ENCODE measurements at places on chromosomes 1 and 21. TPM values are rescaled to one million over a fixed set of nuclear protein-coding genes. Genes with fewer than 3 reads are reported as not detected.

The HSD3B2 gene
- not detected for total RNA-seq

The RAB42 gene
- 8.0 TPM for total RNA-seq

The GALE gene
- total RNA-seq: 11.7 TPM

The EEIG2 gene
- total RNA-seq: 2.7 TPM

The C8A gene
- total RNA-seq: not detected
